Stimulated activated CD4-positive, alpha-beta T cell treated with anti-CD3 and anti-CD28 coated beads, Interleukin-1b, Interleukin-23, amount 100 ng/mL, for 1 hour (primary cell): ENCODE measurements at places on chromosomes 4 and X.

GRCh38 chr4:30245140-30245539 lies 475.0 kb upstream of the PCDH7 start:
- no peak for DNase-seq

DNA sequence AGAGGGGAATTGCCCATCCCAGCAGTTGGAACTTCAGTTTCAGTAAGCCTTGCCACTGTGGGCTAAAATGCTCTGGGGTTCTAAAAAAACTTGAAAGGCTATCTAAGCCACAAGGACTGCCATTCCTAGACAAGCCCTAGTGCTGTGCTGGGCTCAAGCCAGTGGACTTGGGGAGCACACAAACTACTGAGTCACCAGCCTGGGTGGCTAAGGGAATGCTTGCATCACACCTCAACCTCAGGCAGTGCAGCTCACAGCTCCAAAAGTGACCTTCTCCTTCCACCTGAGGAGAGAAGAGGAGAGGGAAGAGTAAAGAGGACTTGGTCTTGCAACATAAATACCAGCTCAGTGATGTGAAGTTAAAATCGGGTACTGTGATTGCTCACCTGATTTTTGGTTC lies 116.7 kb upstream of the GLRA2 start:
- no peak for DNase-seq

DNA sequence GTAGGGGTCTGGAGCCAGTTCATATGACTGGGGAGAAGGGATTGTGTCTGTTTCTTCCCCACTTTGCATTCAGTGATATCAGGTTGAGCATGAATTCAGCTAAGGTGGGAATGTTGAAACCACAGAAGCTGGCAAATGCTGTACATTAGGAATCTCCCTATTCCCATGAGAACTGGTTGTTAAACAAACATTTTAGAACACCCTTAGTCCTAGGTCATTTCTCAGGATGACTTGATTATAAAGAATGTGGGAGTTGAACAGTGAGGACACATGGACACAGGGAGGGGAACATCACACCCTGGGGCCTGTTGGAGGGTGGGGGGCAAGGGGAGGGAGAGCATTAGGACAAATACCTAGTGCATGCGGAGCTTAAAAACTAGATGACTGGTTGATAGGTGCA lies 62.6 kb upstream of the LIMCH1 start:
- no peak for DNase-seq

DNA sequence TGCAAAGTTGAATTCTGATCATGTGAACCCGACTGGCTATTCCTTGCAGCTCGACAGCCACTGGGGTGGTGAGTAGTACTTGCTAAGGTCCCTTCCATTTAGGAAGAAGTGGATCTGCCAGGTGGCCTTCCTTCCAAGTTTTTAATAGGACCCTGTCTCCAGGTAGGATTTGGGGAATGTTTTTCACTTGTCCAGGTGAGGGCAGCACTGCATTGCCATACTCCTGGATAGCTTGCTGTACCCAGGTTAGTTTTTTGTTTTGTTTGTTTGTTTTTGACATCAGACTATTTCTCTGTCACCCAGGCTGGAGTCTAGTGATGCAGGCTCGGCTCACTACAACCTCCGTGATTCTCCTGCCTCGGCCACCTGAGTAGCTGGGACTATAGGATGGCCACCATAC lies 29.8 kb downstream of the SAGE1 start:
- no peak for DNase-seq

DNA sequence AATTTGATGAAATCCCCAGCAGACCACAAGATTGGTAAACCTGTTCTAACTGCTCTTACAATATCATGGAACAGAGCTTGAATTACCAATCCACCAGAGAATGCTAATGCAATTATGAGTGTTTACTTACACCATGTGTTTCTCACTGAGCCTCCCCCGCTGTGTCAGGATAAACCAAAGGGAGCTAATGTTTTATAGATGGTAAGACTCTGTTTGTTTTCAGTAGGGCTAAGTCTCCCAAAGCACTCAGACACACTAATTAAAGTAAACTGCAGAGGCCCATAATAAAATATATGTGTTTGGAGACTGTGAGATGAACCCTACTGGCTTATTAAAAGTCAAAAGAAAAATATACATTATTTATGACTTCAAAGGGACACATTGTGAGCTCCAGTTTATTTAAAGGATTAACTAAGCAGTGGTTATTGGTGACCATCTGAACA lies 261.7 kb upstream of the FAM241A start:
- DNase-seq: no peak

DNA sequence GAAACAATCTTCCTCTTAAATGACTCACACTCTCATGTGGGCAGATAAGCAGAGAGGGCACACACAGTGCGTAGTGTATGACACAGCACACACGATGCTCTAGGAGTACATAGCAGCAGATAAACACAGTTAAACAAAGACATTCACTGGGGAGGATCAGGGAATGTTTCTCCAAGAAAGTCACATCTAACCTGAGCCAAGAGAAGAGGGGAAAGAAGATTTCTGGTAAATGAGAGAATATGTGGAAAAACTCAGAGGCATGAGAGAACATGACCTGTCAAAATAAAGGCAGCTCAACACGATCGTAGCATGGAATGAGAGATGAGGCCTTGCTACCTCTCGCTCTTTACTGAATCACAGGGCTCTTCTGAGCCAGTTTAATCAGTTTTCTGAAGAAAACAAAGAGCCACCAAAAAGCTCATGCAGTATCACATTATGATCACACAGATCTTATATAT lies 251.0 kb downstream of the ANK2 start:
- DNase-seq: no peak

DNA sequence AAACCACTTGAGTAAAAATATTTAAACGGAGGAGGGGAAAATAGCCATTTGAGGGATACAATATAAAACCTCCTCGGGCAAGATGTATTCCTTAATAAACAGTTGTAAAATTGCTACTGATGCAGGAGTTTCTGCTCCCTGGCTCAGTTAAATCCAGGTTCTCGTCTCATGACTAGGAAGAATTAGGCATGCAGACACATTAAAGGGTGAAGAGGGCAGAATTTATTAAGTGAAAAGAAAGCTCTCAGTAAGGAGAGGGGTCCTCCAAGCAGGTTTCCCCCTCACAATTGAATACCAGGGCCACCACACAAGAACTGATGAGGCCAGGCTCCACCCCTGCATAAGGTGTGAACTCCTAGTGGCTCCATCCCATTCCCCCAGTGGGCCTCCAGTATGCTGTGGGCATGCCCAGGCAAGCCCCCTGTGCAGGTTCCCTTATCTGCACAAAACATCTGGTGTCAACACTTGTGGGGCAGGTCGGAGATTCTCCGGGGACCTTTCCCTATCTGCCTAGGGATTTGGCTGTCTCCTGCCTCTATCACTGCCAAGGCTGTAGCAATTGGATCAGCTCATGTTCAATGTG lies 80.4 kb downstream of the HS6ST2 start:
- no peak for DNase-seq

GRCh38 chr4:53228036-53228435 lies 137.8 kb downstream of the SCFD2 start:
- DNase-seq: no peak

DNA sequence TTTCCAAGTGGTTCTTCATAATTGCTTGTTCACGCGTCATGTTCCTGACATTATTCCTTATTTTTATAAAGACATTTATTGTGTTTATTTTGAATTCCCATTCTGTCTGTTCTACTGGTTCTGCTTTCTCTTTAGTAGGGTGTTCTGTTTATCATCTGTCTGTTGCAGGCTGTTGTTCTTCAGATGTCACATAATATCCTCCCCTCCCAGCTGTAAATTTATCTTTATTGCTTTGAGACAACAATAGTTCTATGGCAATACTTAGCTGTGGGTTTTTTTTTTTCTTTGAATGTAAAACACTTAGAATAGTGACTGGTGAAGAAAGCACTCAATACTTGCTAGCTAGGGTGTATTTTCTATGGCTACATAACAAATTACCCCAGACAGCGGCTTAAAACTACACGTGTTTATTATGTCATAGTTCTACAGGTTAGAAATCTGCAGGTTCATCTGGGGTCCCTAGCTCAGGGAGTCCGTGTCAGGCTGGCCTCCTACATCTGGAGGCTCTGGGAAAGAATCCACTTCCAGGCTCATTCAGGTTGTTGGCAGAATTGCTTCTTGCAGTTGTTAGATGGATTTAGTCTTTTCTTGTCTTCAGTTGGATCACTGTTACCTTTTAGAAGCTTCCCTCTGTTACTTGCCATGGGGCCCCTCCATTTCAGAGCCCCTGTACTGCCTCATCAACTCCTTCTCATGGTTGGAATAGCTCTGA lies 63.4 kb upstream of the ENPEP start:
- DNase-seq: no peak

DNA sequence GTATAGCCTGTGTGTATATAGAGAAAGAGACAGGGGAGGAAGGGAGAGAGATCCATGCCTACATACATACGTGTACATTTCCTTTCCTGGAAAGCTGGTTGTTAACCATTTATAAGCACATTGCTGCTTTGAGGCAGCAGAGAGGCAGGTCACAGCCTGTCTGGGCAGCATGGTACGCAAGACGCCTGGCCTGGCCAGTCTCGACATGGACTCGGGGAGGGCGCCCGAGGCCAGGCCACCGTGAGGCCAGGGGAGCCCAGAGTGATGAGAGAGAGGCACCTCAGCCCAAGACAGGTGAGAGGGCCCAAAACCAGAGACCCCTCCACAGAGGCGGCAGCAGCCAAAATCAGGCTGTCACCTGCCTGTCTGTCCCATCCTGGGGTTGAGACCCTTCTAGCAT lies 3.9 kb downstream of the TREX2 start:
- no peak for DNase-seq

- DNase-seq: no peak
Observed at GRCh38 chr4:44319129-44319528, 129.5 kb downstream of the KCTD8 start.

DNA sequence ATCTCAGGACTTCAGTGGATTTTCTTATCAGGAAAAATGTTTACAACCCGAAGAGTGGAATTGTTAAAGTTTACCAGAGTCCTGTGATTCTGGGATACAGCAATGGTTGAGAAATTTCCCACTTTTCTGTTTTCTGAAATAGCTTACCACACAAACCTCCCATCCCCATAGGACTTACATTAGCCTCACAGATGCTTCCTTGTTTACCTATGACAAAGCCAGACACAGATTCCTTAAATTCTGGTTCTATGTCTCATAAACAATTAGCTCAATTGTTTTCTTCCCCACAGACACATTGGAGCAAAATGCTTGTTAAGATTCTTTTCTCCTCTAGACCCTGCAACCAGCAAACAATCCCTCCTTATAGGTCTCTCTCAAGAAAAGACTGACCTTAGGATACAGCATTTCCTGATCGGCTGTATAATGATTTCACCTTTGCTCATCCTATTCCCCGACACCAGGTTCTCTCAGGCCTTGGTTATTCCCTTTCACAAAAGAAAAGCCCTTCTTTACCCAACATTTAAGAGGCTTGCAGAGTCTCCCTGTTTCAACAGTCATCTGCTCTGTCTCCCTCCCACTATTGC lies 886.2 kb downstream of the ARAP2 start:
- DNase-seq: no peak

- no peak for DNase-seq
Observed at GRCh38 chrX:9280831-9281230, 184.0 kb upstream of the TBL1X start.

GRCh38 chr4:24104158-24104565 lies 214.3 kb upstream of the PPARGC1A start:
- no peak for DNase-seq

DNA sequence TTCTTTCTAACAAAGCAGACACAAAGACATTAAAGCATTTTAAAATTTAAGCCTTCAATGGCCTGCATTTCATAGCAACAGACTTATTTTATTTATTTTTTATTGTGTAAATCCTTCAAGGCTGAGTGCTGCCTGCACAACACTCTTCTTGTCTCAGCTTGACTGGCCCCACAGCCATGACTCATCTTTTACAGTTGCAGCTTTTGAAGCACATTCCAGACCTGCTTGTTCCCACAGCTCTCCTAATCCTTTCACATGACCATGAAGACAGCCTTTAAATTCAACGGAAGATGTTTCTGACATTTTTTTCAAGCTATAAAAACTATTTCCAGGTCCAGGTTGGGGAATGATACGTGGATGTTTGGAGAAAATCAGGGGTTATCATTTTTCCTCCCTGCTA lies 276.9 kb upstream of the TACR3 start:
- no peak for DNase-seq

- no peak for DNase-seq
Observed at GRCh38 chr4:76301775-76302162, 4.8 kb upstream of the STBD1 start.

- DNase-seq: no peak
Observed at GRCh38 chrX:67596839-67597790, 53.3 kb downstream of the AR start.

GRCh38 chr4:111854494-111855087 lies 290.7 kb upstream of the FAM241A start:
- no peak for DNase-seq

DNA sequence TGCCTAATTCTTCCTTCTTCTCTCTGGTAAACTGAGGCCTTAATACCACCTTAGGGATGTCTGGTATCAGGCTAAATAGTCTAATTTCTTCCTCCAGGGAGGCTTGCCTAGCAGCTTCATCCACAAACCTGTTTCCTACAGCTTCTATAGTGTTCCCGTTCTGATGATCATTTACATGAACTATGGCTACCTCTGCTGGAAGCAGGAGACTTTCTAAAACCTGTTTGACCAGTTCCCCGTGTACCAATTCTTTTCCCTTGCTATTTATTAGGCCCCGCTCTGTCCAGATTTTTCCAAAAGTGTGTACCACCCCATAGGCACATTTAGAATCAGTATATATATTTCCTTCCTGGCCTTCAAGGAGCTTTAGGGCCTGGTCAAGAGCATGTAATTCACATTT lies 5.8 kb upstream of the USP38 start:
- DNase-seq: no peak

DNA sequence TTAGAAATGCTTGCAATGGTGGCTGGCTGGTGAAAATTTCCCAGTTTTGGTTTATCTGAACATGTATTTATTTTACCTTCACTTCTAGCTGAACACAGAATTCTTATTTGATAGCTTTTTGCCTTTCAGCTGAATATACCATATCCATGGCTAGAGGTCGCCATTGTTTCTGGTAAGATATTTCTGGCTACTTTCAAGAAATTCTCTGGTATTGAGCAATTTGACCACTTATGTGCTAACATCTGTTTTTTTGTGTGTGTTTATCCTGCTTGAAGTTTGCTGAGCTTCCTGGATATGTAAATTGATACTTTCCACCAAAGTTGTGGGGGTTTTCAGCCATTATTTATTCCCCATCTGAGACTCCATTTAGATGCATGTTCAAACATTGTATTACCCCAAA lies 75.4 kb downstream of the FBXW7 start:
- no peak for DNase-seq

DNA sequence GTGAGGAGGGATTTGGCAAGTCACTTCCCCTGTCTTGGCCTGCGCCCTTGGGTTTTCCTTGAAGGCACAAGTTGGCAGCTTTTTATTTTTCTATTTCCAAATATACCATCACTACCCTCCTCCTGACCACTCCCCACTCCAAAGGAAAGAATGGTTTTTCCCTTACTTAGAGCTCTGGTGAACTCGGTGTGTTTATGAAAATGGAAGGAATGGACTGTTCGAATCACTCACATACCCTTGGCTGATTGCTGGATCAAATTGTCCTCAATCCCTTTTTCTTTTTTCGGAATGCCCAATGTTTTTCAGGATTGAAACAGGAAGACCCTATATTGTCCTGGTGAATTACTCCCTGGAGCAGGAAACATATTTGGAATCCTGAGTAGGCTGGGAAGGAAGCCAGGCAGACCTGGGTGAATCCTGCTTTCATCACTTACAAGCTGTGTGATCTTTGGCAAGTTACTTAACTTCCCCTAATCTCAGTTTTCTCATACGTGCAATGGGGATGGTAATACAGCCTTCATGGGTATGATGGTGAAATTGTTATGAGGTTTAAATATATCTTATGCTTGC lies 70.7 kb downstream of the RTL5 start:
- DNase-seq: no peak
